Effector memory CD8-positive, alpha-beta T cell (primary cell): ENCODE measurements at places on chromosomes 12 and 14.

- DNase-seq = no peak
These were observed 4.0 kb downstream of the SDR9C7 start for GRCh38 chr12:56930241-56930640.

DNA sequence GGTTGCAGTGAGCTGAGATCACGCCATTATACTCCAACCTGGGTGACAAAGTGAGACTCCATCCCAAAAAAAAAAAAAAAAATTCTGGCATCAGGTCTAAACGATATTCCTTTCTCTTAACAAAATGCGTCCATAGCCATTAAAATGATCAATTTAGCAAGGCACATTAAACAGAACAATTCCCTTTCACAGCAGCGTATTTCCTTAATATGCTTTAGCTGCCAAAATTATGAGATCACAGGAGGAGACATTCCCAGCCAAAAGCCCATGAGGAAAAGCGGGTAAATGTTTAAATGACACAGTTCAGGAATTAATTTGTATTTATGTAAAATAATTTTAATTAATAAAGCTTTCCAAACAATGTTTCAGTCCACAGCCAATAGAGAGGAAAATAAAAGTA, 43.0 kb upstream of the SELPLG start:
- DNase-seq = no peak

DNA sequence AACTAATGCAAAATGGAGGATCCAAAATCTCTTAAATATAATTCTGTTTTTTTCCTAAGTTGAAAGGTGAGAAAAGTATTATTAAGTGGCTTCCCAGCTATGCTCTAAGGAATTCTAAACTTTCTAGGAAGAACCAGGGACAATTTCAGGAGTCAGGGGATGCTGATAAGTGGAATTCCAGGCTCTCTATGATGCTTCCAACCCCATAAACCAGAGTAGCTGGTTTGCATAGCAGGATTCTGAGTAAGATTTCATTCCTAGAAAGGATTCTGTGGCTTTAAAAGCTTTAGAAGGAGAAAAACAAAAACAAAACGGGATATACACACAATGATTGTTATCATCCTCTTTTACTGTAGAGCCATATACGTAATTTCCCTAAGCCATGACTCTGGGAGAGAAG, 93.9 kb downstream of the SLC16A7 start:
- DNase-seq = no peak

- no peak for DNase-seq
These were observed 1.9 kb downstream of the TGFB3 start for GRCh38 chr14:75979648-75980565.

GRCh38 chr12:50214018-50214417, 46.8 kb upstream of the CERS5 start:
- DNase-seq = no peak

- no peak for DNase-seq
These were observed 8.4 kb upstream of the INF2 start for GRCh38 chr14:104680806-104681688.

DNA sequence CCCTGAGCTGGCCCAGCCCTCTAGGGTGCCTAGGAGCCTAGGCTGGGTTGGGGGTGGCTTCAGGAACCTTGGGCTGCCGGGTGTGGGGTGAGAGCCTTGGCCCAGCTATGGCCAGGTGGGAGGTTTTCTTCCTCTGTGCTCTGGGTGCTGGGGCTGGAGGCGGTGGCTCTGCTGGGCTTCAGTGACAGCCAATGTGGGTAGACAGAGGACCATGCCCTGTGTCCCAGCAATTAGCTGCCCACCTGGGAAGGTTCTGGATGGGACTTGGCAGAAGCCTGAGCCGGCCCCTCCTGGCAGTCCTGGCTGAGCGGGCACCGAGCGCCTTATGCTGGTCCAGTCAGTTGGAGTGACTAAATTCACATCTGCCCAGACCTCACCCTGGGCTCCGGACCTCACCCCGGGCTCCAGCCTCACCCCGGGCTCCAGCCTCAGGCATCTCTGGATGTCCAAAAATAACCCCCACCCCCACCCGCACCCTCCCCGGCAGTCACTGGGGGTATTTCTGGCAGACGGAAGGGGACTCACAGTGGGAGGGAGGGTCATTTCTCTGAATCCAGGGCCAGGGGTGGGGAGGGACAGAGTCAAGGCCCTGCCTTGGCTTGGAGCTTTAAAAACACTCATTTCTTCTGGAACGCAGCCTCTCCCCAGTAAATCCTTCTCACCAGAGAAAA, 46.9 kb downstream of the CYP46A1 start:
- no peak for DNase-seq

DNA sequence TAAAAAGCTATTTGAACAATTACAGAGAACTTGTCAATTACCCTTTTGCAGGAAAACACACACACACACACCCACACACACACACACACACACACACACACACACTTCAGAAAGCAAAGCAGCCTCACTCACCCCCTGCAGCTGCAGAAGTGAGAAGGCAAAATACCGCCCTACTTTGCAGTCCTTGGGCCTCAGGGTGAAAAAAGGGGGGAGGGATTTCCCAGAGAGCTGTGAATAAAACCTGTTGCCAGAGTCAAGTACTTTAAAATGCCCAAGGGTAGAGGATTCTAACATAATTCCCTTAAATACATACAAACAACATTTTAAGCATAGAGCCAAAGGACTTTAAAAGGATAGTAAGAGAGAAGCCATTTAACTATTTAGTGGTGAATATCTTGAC, 285.9 kb downstream of the MDGA2 start:
- DNase-seq = no peak

DNA sequence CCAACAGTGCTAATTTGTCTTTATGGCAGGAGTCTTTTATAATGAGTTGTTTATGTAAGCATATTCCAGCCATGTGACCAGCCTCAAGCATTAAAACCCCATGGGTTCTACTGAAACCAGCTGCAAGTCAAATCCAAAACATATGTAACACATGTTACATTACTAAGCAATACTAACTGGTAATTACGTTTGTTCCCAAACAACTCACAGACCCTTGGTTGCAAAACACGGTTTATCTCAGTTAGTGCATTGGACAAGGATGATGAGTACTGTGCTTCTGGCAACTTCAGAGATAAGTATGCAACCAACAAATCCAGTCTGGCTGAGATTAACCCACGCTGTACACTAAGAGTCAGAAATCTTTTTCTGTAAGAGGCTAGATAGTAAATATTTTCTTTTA, 110.1 kb upstream of the FAR2 start:
- no peak for DNase-seq

GRCh38 chr14:66152302-66152701, 333.9 kb upstream of the CCDC196 start:
- no peak for DNase-seq

DNA sequence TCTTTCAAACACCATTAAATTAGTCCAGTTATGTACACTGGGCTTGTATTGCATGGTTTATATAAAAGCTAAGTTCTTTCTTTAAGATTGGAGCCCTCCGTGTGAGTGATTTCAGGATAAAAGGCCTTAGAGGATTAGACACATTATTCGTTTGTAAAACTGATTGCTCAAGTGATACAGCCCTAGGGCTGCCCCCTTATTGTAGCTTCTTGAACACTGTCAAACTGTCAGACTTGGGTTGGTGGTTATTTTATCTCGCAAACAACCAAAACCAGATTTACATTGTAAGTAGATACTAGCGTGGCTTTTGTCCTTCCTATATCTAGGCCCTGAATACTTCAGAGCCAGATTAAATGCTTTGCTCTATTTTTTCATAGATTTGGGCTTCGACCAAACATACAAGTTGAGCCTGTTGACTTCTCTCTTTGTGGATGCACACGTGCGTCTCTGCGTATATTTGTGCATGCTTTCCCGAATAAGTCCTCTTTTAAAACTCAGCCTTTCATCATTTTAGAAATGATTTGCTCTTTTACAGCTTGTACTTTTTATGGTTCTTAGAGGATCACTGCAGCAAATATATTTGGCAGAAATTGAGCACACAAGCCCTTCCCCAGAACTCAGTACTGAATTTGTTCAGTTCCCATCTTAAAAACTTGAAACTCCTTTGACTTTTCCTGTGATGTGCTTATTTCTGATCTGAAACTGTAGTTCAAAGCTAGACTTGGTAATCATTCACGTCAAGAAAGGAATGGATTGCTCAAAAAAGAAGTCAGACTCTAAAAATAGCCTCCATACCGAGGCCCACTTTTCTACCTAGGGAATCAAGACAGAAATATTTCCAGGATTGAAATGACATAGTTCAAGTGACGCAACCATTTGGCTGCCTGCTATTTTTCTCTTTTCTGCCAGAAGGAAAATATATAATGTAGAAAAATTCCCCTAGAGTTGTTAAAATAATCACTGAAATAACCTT, 129.5 kb downstream of the ETV6 start:
- no peak for DNase-seq

DNA sequence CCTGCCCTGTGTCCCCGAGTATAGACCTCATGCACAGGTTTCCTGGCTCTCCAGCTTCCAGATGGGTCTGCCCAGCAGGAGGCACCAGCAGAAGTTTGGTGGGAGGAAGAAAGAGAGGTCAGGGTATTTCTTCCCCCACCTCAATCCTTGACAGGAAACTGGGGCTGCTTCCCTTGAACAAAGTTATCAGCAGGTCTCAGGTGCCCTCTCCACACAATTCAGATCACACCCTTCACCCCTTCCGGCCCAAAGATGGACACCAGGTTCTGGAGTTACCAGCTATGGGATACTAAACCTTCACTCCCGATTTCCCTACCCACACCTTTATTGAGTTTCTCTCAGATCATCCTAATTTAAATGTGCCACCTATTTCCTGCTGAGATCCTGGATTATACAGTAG, 1.2 kb downstream of the SART3 start:
- DNase-seq = no peak

DNA sequence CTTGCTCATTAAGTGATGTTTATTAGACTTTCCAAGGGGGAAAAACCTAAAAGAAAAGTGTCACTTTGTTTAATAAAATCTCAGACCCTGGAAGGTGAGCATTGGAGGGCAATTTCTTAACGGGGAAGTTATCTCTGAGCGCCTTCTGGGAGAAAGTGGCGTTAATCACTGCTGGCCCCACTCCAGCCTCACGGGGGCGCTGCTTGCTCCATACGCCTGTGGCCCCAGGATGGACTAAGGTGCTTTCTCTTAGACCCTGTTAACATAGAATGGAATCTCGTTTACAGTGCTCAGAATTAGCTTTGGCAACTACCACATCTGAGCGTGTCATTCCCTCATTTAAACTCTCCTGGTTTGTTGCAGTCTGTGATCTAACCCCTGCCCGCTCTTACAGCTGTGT, 16.4 kb upstream of the PRIMA1 start:
- DNase-seq = no peak

DNA sequence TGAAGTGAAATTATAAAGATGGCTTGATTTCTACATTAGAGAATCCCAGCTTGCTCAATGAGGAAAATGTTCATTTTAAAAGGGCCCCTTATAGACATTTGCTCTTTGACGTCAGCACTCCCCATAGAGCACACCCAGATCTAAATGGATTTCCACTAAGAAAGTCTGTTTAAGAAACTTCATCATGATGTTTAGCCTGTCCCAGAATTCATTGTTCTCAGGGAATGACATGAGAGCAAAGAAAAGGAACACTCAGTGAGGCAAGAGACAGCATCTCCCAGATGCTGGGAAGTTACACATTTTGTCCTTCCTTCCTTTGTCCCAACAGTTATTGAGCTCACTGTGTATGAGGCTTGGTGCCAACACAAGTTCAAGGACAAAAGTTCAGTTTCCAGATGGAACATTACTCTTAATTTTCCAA, 4.9 kb downstream of the PHLDA1 start:
- DNase-seq = no peak

DNA sequence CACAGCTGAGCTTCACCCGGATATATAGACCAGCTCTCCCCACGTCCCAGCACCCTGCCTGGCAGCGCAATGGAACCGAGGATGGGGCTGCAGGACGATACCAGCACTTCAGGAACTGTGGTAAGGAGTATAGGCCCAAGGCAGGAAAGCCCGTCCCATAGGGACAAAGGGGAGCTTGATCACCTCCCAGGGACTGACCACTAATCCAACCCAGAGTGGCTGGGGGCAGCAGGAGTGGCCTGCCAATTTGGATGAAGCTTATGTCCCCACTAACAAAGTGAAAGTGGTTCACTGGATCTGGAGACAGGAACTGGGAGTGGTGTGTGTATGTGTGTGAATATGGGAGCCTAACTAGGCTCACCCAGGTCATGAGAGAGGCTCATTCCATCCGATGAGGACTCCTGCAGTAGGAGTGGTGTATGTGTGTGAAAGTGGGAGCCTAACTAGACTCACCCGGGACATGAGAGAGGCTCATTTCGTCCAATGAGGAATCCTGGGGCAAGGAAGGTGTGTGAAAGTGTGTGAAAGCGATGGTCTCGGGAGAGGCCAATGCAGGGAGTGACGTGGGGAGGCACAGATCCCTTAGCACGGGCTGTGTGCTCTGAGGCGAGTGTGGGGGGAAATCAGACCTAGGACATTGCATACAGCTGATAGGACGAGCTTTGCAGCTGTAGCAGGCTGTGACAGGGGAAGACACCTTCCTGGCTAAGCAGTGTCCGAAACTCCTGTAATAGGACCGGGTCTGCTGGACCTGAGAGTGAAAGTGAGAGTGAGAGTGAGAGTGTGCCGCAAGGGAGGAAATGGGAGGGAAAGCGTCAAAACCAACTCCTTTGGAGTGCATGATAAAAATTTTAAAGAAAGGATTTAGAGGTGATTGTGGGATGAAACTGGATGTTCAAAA, 25.7 kb downstream of the KLRK1 start:
- DNase-seq = no peak

- no peak for DNase-seq
These were observed 29.6 kb downstream of the CCDC92 start for GRCh38 chr12:123942911-123943648.

DNA sequence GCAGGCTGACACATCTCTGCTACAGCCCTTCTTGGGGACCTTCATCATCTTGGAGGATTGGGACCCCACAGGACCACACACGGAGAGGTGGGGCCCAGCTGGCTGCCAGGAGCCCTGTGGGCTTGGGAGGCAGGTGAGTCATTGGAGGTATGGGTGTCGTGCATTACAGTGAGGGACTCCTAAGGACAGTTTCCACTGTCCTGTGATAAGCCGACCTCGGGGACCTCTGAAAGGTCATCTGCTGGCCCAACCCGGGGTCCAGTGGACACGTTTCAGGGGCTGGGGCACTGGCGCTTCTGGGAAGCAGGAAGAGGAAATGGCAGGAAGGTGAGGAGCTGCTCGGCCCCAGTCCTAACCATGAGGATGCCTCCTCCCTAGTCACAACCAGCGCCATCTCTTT, 238.0 kb downstream of the BCL11B start:
- no peak for DNase-seq

GRCh38 chr12:78584695-78585094, 279.9 kb upstream of the SYT1 start:
- no peak for DNase-seq

DNA sequence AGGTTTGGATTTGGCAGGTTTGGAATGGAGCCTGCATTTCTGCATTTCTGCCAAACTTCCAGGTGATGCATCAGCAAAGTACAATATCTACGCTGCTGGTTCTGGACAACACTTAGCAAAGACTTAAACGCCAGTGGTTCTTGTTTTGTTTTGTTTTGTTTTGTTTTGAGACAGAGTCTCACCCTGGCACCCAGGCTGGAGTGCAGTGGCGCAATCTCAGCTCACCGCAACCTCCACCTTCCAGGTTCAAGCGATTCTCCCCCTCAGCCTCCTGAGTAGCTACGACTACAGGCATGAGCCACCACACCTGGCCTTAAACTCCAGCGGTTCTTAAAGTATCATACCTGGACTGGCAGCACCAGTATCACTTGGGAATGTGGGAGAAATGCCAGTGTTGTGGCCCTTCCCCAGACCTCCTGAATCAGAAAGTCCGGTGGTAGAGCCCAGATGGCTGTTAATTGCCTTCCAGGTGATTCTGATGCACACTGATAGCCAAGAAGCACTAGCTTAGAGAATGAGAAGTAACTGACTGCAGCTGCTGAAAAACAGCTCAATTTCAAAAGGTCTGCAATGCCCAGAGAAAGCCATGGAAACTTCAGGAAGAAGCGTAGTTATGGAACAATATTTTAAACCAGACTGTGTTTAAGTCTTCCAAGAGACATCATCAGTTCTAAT, 114.8 kb upstream of the FOXN3 start:
- DNase-seq = no peak
